ENCODE measurements at places on chromosomes 12 and 14.

- DNase-seq, result no peak
These were observed 172.5 kb upstream of the ARID2 start for GRCh38 chr12:45557016-45557415.

GRCh38 chr14:89514601-89515000, 97.6 kb upstream of the FOXN3 start:
- DNase-seq, result no peak

DNA sequence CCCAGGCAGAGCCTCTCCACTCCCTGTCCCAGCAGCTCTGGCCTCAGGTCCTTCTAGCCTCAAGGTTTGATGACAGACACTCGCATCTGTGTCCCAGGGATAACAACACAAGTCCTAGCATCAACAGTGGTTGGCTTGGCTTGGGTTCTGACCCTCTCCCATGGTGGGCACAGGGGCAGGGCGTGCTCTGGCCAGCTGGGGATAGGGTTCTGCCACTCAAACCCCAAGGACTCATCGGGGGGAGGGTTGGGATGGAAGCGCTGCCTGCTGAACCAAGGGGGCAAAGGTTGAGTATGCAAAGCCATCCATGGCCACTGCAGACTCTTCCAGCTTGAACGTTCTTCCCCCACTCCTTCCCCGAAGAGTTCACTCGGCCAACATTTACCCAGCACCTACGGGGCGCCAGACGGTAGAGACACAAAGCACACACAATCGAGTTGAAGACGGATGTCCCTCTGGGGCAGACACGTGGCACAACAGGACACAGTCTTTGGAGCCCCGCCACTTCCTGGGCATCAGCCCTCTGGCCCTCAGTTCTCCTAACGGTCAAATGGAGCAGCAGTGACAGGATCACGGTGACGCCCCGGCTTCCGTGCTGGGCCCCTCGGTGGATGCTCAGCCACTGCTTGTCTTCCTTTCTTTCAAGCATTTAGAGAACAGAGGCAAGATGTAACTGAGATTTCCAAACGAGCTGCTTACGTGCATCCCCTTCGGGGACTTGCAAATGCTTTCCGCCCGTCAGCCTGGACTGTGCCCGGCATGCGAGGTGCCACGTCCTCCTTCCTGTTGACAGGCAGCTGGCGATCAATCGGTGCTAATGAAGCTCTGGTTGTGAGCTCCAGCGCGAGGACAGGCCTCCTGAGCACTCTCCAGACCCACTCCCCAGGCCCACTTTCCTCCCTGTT, 42.6 kb downstream of the DLK1 start:
- no peak for DNase-seq

DNA sequence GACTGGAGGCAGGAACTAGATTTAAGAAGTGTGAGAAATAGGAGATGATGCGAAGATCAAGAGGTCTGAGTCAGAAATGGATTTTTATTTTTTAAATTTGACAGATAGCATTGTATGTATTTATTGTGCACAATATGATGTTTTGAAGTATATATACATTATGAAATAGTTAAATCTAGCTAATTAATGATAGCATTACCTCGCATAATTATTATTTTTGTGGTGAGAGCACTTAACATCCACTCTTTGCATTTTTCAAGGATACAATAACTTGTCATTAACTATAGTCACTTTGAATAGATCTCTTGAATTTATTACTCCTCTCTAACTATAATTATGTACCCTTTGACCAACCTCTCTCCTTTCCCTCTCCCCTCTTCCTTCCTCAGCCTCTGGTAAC, 3.7 kb downstream of the SMOC1 start:
- DNase-seq, result no peak

DNA sequence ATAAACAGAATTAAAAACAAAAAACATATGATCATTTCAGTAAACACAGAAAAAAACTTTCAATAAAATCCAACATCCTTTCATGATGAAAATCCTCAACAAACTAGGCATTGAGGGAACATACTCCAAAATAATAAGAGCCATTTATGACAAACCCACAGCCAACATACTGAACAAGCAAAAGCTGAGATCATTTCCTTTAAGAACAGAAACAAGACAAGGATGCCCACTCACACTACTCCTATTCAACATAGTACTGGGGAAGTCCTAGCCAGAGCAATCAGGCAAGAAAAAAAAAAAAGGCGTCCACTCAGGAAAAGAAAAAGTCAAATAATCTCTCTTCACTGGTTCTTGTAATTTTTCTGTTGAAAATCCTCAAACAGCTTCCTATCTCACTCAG, 30.1 kb downstream of the MRPL42 start:
- DNase-seq, result no peak

DNA sequence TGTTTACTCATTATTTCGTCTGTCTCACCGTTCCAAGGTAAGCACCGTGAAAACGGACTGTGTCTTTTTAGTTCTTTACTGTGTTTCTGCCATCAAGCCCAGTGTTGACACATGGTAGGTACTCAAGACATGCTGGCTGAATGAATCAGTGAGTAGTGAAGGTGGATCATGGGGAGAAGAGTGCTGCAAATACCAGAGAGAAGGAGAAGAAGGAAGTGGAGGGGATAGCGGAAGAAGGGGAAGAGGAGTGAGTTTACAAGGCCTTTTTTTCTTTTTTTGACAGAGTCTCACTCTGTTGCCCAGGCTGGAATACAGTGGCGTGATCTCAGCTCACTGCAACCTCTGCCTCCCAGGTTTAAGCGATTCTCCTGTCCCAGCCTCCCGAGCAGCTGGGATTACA, 54.6 kb downstream of the ETV6 start:
- DNase-seq, result no peak

- DNase-seq, result no peak
These were observed 61.4 kb upstream of the ELK3 start for GRCh38 chr12:96132819-96133218.

DNA sequence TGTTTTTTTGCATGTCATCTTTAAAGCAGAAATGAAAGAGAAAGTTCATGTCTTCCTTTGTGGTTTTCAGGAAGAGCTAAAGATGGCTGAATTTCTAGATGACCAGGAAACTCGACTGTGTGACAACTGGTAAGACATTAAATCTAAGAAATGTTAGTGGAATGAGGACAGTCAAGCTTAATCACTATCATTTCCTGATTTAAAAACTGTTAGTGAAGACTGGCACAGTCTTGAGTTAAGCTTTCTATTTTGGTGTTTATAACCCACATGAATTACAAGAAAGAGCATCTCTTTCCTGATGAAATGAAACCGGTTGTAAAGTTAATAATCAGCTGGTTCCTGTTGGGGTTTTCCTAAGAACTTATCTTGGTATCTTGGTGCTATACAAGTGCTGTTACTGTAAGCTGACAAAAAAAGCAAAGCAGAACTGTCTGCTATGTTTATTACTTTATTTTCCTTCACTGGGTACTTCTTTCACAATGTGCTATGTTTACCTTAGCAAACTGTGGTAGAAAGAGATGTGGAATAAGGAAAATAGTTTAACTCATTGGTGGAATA, 5.2 kb downstream of the TRAFD1 start:
- DNase-seq, result no peak

- DNase-seq, result peak; percentile 11
These were observed 556.5 kb downstream of the LRFN5 start for GRCh38 chr14:42163136-42163535.

- DNase-seq, result no peak
These were observed 52.7 kb downstream of the SPPL3 start for GRCh38 chr12:120851444-120851843.

DNA sequence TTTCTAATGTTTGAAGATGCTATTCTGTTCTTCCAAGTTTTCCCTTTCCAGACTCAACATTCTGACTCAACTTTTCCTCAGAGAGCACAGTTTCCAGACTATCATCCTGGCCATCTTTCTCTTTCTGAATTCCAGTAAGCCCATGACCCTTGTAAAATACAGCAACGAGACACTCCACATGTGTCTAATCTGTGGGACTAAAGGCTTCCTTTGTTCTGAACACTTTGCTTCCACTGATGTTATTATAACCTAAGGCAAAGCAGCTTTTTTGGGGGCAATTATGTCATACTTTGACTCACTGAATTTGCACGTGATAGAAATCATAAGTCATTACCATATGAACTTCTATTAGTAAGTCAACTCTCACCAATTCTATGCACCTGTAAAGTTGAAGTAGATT, 6.3 kb upstream of the ART4 start:
- no peak for DNase-seq

GRCh38 chr12:29428633-29429032, 47.7 kb upstream of the ERGIC2 start:
- no peak for DNase-seq

DNA sequence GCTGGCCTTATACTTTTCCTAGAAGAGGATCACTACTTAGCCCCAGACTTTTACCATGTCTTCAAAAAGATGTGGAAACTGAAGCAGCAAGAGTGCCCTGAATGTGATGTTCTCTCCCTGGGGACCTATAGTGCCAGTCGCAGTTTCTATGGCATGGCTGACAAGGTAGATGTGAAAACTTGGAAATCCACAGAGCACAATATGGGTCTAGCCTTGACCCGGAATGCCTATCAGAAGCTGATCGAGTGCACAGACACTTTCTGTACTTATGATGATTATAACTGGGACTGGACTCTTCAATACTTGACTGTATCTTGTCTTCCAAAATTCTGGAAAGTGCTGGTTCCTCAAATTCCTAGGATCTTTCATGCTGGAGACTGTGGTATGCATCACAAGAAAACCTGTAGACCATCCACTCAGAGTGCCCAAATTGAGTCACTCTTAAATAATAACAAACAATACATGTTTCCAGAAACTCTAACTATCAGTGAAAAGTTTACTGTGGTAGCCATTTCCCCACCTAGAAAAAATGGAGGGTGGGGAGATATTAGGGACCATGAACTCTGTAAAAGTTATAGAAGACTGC, 1.5 kb downstream of the MGAT2 start:
- DNase-seq, result no peak

DNA sequence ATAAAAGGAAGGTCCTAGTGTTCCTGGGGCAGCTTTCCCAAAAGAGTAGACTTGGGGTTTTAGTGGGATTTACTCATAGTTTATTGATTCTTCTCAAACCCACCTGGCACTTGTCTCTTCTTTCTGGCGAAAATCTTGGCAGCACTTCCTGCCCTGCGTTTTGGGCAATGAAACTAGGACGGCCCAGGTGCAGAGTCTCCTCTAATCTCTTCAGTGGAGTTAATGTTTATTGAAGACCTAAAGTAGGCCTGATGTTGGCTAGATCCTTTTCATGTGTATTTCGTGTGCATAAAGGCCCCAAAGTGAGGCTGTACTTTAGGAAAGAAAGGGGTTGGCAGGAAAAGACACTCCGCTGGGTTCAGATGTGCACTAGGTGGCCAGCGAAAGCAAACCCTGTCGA, 5.1 kb downstream of the WNT5B start:
- no peak for DNase-seq

GRCh38 chr14:71716041-71716772, 216.0 kb upstream of the RGS6 start:
- no peak for DNase-seq

GRCh38 chr14:73173092-73173735, 36.9 kb downstream of the PSEN1 start:
- DNase-seq, result peak; percentile 28

DNA sequence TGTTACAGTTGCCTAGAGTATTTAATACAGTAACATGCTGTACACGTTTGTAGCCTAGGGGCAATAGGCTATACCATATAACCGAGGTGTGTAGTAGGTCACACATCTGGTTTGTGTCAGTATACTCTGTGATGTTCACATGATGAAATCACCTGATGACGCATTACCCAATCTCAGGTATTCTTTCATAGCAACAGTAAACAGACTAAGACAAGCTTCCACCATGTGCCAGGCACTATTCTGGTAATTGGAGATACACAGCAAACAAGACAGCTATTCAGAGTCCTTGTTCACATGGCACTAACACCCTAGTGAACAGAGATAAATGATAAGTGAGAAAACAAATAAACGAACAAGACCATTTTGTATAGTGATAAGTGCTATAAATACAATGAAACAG, 3.8 kb upstream of the PDE3A start:
- DNase-seq, result peak; percentile 28

GRCh38 chr12:14635776-14636175, 60.6 kb downstream of the GUCY2C start:
- no peak for DNase-seq

- no peak for DNase-seq
These were observed 423.9 kb downstream of the SOX5 start for GRCh38 chr12:23525450-23526072.

- DNase-seq, result no peak
These were observed 816.9 kb downstream of the AACS start for GRCh38 chr12:125882141-125882540.

DNA sequence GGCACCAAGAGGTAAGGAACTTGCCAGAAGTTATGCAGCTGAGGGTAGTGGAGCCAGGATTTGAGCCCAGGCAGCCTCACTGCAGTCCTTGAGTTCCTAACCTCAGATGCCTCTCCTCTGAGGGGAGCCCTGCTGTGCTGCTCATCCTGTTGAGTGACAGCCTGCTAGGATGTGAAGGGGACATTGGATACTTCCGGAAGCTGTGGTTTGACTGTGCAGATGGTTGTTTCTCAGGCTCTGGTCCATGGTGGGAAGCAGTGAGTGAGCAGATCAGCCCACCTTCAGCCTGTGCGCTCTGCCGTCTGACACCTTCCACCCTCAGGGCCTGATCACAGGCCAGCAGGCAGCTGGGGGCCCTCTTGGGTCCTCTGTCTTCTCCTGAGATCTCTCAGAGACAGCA, 253.2 kb downstream of the CACNA1C start:
- no peak for DNase-seq

- no peak for DNase-seq
These were observed 19.5 kb downstream of the DCAF5 start for GRCh38 chr14:69133206-69134125.

DNA sequence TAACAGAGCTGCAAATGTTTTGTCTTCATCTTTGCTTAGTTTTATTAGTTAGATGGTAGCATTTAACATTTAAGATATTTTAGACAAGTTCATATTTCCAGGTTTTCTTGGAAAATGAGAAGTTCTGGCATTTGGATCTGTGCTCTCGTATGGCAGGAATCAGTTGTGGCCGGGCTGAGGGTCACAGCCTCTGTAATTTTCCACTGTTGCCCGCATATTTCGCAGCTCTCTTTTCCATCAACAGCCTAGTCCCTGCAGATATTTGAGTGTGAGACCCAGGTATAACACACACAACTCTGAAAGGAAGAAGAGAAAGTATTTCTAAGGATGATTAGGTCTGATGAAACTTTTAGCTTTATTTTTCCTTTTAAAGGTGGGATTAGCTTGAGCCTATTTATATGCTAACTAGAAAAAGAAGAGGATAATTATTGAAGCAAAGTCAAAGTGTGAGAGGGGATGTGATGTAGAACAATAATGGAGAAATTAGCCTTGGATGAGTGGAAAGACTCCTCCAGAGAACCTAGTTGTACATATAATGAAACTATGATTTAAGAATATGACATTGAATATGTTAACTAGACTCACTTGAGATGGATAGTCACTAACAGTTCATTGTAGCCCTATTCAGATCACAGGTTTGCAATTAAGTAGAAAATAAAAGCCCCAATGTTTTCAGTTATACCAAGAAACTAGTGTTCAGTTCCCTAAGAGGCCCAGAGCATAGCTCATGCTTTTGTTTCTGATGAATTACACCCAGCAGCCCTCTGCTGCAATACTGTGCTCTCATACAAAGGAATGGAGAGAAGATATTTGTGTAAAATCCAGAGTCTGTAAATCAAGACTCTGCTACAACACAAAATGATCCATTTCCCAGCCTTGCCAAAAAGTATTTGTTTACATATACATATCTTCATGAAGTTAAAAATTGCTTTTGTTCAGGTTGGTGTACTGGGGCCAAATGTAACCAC, 158.4 kb downstream of the C12orf50 start:
- no peak for DNase-seq

- no peak for DNase-seq
These were observed 334.0 kb upstream of the FLRT2 start for GRCh38 chr14:85195872-85196477.

- DNase-seq, result no peak
These were observed 313.8 kb downstream of the CEP128 start for GRCh38 chr14:80627745-80628144.

GRCh38 chr12:92431146-92431545, 271.6 kb upstream of the PLEKHG7 start:
- no peak for DNase-seq

Measured in SHP77 (cell line).